ENCODE measurements at places on chromosomes 2 and 18. TPM values are rescaled to one million over a fixed set of nuclear protein-coding genes. Genes with fewer than 3 reads are reported as not detected.

GALR1 gene
- total RNA-seq: not detected

RAB17 gene
- not detected for total RNA-seq

CHRNA1 gene
- total RNA-seq: not detected

IWS1 gene
- 51.9 TPM for total RNA-seq

RAB27B gene
- total RNA-seq: not detected
